Dermis blood vessel endothelial cell (primary cell): ENCODE measurements at places on chromosomes 5 and 9. TPM values are rescaled to one million over a fixed set of nuclear protein-coding genes. Genes with fewer than 3 reads are reported as not detected.

Gene GOLM1
- 32.7 and 57.8 TPM in 2 replicates for total RNA-seq

Gene MYMK
- not detected in 2 replicates for total RNA-seq

DNA sequence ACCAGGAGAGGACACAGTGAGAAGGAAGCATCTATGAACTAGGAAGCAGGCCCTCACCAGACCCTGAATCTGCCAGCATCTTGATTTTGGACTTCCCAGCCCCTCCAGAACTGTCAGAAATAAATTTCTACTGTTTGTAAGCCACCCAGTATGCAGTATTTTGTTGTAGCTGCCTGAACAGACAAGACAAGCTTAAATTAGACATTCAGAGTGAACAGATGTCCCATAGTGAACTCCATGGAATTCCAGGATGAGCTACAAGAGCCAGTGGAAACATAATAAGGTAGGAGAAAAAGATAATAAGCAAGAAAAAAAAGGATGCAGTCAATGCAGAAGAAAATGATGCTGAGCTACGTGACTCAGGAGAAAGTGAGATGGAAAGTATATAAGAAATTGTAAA is 47.8 kb upstream of the MAMDC2 start:
- DNase-seq = no peak

GRCh38 chr9:35717132-35717870 is 14.7 kb downstream of the TLN1 start:
- no peak for DNase-seq

Gene PCDHA7
- total RNA-seq = 0.19 and 0.34 TPM in 2 replicates

Gene GMCL2
- not detected in 2 replicates for total RNA-seq

DNA sequence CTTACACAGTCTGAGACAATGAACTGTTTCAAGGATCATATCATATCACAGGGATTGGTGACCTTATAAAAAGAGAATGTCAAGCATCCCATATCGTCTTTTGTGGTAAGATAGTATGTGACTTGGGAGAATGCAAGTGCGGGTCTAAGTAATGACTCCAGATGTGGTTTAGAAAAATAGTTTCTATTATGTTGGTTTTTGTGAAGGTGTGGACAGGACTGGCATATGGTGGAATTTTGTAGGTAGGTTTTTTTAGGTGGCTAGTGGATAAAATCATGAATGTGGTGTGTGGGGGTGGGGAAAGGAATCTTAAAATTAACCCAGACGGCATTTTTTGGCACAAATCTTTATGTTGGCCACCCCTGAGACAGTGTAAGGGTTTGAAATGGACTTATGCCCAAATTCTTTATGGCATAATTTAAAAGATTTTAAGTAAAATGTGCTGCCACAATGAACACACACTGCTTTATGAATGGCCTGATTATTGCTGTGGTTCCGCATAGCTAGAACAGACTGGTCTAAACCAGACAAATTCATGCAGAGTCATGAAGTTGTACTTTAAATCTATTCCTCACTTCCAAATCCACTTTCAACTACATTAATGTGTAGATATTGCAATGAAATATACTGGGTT is 204.8 kb upstream of the HAPLN1 start:
- no peak for DNase-seq

Gene IL4
- not detected in 2 replicates for total RNA-seq

GRCh38 chr9:73260506-73260905 is 108.8 kb downstream of the ANXA1 start:
- DNase-seq = no peak

DNA sequence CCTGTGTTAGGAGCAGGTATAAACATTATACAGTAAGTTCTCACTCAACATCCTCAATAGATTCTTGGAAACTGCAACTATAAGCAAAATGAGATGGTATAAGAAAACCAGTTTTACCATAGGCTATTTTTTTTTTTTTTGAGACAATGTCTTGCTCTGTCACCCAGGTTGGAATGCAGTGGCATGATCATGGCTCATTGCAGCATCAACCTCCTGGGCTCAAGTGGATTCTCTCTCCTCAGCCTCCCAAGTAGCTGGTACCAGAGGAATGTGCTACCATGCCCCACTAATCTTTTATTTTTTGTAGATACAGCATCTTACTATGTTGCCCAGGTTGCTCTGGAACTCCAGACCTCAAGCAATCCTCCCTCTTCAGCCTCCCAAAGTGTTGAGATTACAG is 50.1 kb upstream of the ADRB2 start:
- DNase-seq = no peak

Gene CCDC192
- total RNA-seq = not detected in 2 replicates

- peak; percentile 10 for DNase-seq
Measured at GRCh38 chr9:131545003-131545785, at the start of gene PRRT1B. PRRT1B (plus strand) TSS chr9:131545523; CDS start chr9:131545616, 93 bp downstream.

- DNase-seq = no peak
Measured at GRCh38 chr9:15086778-15087324, 176.6 kb upstream of the FREM1 start.

GRCh38 chr5:981456-981855 is 27.1 kb upstream of the NKD2 start:
- no peak for DNase-seq

DNA sequence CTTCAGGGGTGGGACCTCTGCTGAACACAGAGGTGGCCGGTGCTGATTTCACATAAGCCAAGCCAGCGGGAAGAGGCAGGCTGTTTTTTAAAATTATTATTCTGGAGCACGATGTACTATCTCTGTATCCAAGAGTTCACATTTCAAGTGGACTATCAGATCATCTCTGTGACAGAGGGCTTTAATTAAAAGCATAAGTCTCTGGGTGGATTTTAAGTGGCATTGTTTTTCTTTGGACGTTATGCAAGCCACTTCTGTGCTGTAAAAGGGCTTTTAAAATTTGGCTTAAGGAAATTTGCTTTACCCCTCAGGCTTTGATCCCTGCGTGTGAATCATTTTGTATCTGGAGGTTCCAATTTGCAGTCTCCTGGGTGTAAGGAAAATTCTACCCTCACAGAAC is 124.7 kb downstream of the PALM2AKAP2 start:
- no peak for DNase-seq

Gene RMRP
- 9,128 and 10,291 TPM in 2 replicates for total RNA-seq

DNA sequence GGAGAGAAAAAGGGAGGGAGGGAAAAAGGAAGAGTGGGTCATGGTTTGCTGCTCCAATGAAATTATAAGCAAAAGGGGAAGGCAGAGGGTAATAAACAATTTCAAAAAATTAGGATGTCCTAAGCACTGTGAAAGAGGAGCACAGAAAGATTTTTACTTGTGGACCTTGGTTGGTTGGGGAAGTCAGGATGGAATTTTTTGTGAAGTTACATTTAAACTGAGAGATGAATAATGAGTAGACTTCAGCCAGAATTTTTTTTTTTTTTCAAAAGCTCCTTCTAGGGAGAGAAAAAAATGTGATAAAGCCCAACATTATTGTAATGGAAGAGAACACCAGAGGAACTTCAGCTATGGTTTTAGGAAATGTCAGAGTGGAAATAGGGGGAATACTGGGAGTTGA is 515.9 kb upstream of the PAPPA start:
- DNase-seq = no peak

DNA sequence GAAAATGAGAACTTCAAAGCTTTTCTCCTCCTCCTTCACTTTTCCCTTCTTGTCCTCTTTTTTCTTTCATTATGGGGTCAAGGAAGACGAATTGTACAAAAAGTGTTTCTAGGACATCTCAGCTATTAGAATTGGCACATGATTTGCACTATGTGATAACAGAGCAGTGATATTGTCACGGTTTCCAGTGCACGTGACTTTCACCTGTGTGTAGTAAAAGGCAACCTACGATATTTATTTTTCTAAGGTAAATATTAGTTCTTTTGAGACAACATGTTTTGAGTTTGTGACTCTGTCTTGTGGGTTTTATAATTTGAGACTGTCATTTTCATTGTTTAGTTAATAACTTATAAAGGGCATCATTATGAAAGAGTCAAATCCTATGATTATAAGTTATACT is 213.1 kb downstream of the PSAT1 start:
- no peak for DNase-seq

DNA sequence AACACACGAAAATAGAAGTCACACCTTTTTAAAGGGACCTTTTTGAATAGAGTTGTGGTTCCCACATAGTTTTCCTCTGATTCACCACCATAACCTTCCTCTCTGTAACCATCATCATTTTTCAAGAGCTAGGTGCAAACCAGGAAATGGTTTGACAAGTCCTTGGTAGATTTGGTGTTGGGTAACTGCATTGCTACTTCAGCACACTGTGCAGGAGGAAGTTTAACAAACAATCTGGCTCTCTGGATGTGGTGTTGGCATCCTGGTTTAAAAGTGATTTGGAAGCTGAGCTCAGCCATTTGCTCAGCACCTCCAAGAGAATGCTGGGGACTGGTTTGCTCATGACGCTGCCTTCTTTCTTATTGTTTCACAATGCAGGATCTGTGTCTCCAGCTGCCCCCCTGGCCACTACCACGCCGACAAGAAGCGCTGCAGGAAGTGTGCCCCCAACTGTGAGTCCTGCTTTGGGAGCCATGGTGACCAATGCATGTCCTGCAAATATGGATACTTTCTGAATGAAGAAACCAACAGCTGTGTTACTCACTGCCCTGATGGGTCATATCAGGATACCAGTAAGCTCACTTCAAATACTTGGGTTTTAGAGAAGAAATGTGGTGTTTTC is 213.1 kb downstream of the RFK start:
- DNase-seq = no peak

Gene SPATA31A5
- total RNA-seq = not detected in 2 replicates

Gene PTTG1
- total RNA-seq = 60.4 and 190 TPM in 2 replicates

Gene ABLIM3
- total RNA-seq = 29.8 and 41.3 TPM in 2 replicates

DNA sequence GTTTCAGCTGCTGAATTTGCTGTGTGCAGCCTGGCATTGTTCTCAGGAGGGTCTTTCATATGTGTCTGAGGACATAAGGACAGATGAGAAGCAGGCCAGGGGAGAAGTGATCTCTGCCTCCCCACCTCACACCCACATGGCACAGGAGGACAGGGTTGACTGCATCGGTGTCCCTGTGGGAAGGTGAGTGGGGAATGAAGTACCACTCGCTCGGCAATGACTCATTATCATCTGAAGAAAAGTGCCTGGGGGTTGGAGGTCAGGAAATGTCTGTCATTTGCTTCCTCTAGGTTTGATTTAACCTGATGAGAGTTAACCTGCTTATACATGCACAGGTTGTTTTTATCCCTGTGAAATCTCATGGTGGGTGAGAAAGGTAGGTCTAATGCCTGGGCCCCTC is 195.0 kb downstream of the GADD45G start:
- DNase-seq = no peak

- DNase-seq = no peak
Measured at GRCh38 chr9:17075146-17075757, 59.6 kb upstream of the CNTLN start.

DNA sequence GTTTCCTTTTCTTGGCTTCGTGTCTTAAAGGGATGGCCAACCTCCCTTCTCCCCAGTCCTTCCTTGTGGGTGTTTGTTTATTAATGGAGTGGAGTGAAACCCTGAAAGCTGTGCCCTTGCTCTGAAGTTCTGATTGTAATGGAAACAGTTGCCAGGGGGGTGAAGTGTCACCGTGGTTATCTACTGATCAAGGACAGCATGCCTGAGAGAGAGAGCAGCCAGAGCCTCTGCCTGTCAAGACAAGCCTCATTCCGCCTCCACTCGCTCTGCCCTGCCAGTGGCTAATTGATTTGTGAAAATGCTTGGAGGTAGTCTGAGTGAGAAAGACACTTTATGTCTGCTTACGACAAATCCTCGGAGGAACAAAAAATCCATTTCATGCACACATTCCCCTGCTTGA is 143.7 kb upstream of the SLC30A5 start:
- no peak for DNase-seq

Gene CAPSL
- not detected in 2 replicates for total RNA-seq

DNA sequence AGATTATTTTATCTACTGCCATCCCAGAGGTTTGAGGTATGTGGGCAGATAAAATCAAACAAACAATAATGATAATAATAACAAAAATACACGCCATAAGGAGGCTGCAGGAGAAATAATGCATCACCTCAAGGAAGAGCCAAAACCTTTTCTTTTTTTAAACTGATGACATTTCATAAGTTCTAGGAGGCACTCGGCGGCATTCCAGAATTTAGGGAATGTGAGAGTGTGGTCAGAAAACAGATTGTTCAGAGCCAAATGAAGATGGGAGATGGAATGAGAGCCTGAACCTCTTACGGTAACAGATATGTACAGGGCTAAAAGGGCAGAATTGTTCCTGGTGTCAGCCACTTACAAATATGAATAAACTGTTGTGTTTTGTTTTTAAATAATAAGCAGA is 615.0 kb upstream of the CHD1 start:
- DNase-seq = no peak

Gene IFNA13
- not detected in 2 replicates for total RNA-seq

Gene DCANP1
- not detected in 2 replicates for total RNA-seq

DNA sequence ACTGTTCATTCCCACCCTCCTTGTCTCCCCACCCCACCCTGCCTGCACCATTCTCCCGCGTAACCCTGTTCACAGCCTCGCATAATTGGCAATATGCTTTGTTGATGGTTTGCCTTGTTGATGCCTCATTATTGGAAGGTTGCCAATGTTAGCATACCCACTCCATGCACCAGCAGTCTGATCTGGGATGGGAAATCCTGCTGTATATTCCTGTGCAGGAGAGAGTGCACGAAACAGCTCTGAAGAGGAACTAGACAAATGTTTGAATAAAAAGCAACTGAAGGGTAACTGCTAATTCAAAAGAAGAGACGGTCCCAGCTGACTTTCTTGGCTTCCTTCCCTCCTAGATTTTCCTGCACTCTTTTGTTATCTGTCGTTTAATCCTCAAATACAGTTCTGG is 271.7 kb upstream of the TLE4 start:
- no peak for DNase-seq

DNA sequence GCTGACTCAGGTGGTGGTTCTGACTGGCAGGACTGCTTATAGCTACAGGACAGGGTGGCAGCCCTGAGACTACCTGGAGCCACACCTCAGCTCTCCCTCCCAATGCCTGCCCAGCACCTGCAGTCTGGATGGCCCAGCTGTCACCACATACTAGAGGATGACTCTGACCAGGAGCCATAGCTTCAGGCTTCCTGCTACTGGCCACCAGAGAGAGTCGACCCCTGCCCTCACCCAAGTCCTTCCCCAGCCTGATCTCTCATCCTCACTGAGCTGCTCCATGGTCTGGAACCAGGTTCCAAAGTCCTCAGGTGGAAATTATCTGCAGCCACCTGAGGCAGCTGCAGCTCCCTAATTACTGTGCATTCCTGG is 25.6 kb upstream of the TDRD7 start:
- DNase-seq = no peak

DNA sequence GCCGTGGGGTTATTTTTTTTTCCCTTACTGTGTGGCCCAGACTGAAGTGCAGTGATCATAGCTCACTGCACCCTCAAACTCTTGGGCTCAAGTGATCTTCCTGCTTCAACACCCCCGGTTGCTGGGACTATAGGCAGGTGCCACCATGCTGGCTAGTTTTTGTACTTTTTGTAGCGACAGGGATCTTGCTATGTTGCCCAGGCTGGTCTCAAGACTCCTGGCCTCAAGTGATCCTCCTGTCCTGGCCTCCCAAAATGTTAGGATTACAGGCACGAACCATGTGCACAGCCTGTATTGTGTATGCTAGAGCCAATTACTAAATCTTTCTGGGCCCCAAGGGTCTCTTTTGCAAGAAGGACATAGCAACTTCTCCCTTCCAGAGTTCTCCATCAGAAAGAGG is 23.1 kb downstream of the GALNT10 start:
- DNase-seq = no peak

Gene IFNA21
- not detected in 2 replicates for total RNA-seq
